Calu3 (cell line): ENCODE measurements at places on chromosomes 1 and 21. TPM values are rescaled to one million over a fixed set of nuclear protein-coding genes. Genes with fewer than 3 reads are reported as not detected.

DNA sequence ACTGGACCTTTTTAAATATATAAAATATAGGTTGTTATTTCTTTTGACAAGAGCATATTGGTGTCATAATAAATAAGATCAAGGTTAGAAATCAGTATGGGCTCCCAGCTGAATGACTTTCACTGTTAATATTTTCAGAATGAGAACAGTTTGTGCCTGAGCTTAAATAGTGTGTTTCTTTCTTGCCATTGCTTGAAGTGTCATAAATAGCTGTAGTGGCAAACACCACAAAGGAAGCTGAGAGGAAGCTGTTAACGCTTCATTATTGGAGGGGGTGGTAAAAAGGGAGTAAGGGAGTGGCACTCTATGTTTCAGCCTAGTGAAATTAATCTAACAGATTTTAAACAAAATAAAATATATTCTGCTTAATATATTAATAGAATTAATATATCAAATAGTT lies 1089.8 kb upstream of the NCAM2 start:
- no peak for DNase-seq

- no peak for DNase-seq
Measured at GRCh38 chr1:65172936-65173690, 25.1 kb downstream of the AK4 start.

GRCh38 chr1:112247036-112247597 lies 148.9 kb upstream of the CTTNBP2NL start:
- DNase-seq, result no peak

- no peak for DNase-seq
Measured at GRCh38 chr1:14396100-14396499, 202.4 kb upstream of the KAZN start.

GRCh38 chr1:239997515-239998311 lies 94.0 kb upstream of the FMN2 start:
- DNase-seq, result peak; percentile 74

DNA sequence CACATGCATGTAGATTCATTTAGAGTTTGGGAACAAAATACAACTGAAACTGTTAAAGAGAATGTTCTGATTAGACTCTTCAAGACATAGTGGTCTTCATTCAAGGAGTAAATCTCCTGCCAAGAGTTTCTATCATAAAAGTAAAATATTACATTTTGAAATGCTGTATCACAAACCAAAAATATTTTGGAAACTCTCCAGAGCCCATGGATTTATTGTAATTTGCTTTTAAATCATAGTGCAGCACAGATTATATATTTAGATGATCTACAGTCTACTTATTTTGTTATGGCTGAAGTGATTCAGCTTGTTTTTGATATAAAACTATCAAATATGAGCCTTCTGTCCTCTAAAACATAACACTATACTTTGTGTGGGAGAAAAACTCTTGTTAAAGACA lies 105.3 kb downstream of the DISP1 start:
- DNase-seq, result no peak

GRCh38 chr1:60847855-60848582 lies 234.3 kb upstream of the NFIA start:
- DNase-seq, result no peak

Gene NPPA
- total RNA-seq, result not detected in 2 replicates

Gene ITLN2
- total RNA-seq, result not detected in 2 replicates

DNA sequence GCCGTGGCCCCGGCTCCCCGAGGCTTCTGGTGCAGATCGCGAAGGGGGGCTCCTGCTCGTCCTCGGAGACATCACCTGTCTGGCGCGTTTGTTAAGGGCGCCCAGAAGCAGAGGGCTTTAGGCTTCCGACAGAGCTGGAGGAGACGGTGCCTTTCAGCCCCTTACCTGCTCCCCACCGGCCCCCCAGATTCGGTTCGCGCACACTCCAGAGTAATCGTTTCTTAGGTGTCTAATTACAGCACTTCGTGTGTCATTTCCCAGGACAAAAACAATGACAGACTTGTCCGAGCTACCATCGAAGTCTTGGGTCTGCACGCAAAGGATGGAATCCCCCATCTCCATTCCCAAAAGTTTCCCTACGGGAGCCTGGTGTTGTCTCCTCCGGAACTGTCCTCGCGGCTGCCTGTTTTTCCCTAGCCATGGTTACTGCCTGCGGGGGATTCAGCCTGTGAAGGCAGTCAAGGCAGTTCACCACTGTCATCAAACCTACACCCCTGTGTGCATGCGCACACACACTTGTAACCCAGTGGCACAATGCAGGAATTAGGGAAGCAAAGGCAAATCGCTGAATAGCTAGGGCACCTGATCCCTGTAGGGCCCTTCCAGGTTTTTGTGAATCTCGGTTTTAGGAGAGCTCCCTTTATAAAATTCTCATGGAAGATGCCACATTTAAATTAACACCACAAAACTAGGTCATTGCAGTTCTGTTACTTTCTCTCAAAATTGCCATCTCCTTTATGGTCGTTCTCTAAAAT lies 738 bp upstream of the CDC42BPA start:
- peak; percentile 61 for DNase-seq

Gene ZNF678
- total RNA-seq, result 6.5 and 7.0 TPM in 2 replicates

Gene KRTAP12-2
- not detected in 2 replicates for total RNA-seq
